ENCODE measurements at places on chromosomes 6 and 20.

GRCh38 chr6:1406306-1407072 is 17.1 kb downstream of the FOXF2 start:
- no peak for DNase-seq

DNA sequence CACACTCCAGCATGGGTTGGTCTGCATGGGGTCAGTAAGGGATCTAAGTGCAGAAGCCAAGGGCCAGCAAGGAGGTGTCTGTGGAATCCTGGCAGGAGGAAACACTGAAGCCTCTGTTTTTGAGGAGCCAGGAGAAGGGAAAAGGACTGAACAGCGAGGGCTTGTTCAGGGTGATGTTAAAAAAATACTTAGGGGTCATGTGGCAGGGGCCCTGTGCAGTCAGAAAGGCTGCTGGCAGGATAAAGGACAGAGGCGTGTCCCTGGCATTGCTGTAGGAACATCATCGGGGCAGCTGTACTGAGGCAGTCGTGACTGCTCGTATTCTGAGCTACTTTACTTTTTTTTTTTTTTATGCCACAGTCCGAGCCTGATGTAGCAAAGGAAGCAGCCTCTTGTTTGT is 127.1 kb upstream of the ZFP64 start:
- DNase-seq, result no peak

DNA sequence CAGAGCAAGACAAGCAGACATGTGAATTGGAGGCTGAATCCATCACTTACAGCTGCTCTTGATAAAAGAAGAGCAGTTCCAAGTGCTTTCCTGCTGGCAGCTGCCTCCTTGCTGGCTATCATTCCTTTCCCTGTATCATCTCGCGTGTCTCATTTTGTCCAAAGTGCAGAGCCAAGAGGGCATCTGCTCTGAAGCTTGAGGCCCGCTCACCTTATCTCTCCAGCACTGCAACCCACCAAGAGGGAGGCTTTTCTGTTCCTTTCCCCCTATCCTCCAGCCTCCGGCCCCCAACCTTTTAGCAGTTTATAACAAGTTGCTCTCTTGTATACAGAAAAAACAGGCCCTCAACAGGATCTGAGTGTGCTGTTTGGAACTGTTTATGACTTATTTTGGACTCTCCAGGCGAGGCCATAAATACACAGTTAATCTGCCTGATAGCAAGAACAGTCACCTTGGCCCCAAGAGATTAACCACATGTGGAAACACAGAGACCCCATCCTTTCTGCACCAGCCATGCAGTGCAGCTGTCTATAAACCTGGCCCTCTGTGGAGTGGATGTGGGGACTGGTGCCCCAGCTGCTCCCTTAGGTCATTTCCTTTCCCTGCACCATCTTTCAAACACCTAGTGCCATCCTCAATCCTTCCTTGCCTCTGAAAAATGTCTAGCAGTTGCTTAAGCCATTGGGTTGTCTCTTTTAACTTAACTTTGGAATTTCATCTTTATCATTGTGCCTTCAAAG is 172.5 kb upstream of the FERMT1 start:
- DNase-seq, result no peak

DNA sequence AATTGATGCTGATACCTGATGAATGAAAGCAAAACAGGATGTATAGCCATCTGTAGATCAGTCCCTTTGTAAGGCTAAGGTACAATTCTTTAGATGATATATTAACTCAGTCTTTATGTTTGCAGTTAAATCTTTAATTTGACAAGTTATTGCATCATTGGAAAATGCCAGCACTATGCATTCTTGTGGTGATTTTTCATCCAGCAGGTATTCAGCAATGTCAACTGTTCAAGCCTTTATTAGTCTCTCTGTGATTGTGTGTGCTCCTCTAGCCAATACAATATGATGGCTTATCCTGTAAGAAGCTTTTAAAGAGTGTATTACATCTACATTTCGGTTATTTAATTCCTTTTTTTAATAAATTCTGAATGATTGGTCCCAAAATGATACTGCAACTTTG is 34.3 kb downstream of the HLA-DMB start:
- no peak for DNase-seq

GRCh38 chr20:39645131-39645530 is 683.0 kb downstream of the DHX35 start:
- DNase-seq, result no peak

- no peak for DNase-seq
Measured at GRCh38 chr6:35716798-35717197, 20.0 kb upstream of the ARMC12 start.

DNA sequence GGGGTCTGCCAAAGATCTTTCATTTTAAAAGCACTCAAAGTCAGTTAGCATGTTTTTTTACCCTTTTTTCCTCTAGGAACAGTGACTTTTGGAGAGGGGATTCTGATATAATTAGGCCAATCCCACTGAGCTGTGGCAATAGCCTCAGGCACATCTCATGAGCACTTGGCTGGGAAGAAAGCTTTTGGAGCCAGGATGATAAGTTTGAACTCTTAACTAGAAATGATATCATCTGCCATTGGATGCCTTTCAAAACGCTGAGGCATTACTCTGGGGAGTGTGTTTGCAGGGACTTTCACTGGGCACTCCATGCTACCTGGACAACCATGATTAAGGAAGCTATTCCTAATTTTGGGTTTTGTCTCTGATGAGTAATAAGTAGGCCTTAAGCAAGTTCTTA is 3.7 kb downstream of the SCGN start:
- DNase-seq, result no peak

DNA sequence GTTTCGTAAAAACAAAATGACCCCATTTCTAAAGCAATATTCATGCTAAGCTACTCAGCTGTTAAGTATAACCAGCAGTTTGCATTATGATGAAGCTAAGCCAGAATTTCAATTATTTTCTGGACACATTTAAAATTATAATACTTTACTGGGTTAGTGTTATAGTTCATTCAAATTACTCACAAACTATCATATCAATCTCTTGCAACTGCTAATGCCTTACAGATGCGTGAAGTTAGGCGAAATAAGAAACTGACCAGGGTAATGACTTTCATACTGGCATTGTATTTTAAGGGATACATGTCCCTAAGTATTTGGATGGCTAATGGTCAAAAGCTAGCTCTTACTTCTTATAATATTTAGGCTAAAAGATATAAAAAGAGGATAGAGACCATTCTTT is 249.6 kb downstream of the TSHZ2 start:
- no peak for DNase-seq

DNA sequence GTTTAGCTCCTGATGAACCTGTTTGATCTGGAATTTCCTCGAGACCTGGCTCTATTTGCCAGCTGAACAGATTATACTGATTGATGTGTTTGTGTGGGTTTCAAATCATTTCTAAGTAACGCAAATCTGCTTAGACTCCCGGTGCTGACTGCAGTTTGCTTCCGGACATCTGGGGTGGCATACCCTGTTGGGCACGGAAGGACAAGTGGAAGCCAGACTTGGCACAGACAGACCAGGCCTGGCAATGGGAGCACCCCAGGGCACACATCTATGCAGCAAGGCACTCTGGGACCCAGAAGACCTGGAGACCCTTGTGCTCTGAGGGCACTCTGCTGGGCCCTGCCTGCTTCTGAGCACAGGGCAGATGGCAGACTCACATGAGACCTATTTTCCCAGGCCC is 433.7 kb upstream of the CHD6 start:
- DNase-seq, result no peak

DNA sequence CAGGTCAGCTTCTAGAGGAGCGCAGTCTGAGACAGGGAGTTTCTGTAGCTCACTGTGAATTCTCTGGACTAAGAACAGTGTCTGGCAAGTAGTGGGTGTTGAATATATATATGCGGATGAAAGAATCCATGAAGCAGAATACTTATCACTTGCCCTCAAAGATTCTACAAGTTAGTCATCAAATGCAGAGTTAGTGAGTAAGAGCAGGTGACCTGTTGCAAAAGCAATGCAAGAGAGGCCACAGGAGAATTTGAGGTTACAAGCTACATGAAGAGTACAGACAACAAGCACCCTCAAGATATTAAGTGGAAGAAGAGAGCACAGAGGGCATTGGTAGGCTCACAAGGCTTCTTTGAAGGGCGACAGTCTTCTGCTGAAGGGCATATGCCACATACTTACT is 103.4 kb upstream of the BTBD3 start:
- no peak for DNase-seq
